Neural progenitor cell (in vitro differentiated cells): ENCODE measurements at places on chromosomes 12 and 14.
A peak's percentile ranks its signal among the peaks of the same experiment; 100 is the strongest.

DNA sequence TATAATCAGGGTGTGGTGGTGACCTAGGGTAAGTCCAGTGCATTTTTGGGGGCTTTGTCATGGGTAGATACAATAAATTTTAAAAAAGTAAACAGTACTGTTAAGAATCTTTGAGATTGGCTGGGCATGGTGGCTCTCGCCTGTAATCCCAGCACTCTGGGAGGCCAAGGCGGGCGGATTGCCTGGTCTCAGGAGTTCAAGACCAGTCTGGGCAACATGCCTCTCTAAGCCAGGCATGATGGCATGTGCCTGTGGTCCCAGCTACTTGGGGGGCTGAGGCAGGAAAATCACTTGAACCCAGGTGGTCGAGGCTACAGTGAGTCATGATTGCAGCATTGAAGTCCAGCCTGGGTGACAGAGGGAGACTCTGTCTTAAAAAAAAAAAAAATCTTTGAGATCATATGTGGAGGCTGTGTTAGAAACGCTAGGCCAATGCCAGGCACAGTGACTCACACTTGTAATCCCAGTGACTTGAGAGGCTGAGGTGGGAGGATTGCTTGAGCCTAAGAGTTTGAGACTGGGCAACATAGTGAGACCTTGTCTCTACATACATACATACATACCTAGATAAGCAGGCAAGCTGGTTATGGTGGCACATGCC, 67.7 kb downstream of the PRKCH start:
- no peak for DNase-seq

DNA sequence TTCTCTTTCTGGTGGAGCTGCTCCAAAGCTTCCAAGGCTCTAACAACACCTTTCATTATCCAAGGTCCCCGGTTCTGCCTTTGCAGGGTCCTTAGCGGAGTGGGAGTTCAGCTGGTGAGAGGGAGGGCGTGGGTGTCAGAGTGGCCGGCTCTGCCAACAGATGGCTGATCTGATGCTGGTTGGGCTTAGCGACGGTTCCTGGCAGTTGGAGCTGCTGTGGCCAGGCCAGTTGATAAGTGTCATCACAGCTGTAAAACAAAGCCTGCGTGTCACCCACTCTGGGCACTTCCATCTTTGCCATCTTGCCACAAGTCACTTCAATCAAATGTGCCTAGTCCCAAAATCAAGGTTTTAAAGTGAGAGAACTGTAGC, 36.3 kb downstream of the RIN3 start:
- DNase-seq, result no peak

DNA sequence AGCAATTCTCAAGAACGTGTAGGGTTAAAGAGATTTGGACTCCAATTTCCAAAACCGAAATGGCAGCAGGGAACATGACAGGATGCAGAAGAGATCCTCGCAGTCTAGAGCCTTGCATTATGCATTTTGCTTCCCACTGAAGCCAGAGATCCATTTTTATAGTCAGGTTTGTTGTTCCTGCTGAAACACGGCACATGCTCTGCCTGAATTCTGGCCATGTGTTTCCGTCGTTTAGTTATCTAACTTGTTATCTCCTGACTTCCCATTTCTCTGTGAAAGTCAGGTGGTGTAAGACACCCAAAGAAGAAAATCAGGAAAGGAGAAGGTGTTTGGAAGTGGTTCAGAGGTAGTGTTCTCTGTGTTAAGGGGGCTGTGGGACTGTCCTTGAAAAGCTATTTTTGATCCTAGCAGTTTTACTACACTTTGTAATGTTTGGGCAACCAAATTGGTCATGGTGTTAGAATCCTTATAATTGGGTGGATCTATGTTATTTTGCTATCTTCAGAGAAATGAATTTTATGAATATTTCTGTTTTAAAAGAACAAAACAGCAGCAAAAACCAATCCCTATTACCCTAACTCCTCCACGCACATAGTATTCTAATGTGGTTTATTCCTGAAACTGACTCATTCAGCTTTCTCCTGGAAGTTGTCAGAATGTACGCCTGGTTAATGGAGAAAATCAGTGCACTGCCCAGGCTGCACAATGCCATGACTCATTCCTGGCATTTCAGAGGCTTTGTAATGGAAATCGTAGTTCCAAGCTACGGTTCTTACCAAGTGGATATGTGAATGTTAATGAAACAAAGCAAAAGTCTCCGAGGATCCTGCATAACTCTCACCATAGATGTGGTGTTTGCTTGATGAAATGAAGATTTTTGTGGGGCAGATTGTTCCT, 110.1 kb downstream of the SAMD4A start:
- peak; percentile 78 for DNase-seq

GRCh38 chr12:80413462-80413861, 30.6 kb upstream of the PTPRQ start:
- DNase-seq, result no peak

- no peak for DNase-seq
Observed at GRCh38 chr12:124007826-124008570, 35.0 kb downstream of the ZNF664 start.

- DNase-seq, result no peak
Observed at GRCh38 chr12:14931791-14932560, 6.4 kb downstream of the ERP27 start.

GRCh38 chr12:52608161-52608560, 6.9 kb upstream of the KRT72 start:
- DNase-seq, result no peak

- no peak for DNase-seq
Observed at GRCh38 chr12:15801770-15802744, 12.9 kb upstream of the EPS8 start.

GRCh38 chr14:64572386-64573104, 22.8 kb downstream of the PPP1R36 start:
- no peak for DNase-seq

DNA sequence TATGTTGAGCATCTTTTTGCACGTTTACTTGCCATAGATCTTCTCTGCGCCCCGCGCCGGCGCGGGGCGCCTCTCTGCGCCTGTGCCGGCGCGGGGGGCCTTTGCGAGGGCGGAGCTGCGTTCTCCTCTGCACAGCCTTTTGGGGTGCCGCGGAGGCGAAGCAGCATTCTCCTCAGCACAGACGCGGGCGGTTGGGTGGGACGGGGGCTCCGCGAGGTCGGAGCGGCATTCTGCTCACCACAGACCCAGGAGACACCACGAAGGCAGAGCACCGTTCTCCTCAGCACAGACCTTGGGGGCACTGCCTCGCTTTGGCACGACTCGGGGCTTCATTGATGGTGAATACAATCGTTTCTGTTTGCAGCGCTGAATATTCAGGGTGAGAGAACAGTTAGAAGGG, 28.5 kb upstream of the ANHX start:
- no peak for DNase-seq

GRCh38 chr12:102879144-102879763, 37.8 kb downstream of the PAH start:
- peak; percentile 86 for DNase-seq

GRCh38 chr12:112963227-112963861, 15.0 kb upstream of the OAS2 start:
- peak; percentile 23 for DNase-seq

DNA sequence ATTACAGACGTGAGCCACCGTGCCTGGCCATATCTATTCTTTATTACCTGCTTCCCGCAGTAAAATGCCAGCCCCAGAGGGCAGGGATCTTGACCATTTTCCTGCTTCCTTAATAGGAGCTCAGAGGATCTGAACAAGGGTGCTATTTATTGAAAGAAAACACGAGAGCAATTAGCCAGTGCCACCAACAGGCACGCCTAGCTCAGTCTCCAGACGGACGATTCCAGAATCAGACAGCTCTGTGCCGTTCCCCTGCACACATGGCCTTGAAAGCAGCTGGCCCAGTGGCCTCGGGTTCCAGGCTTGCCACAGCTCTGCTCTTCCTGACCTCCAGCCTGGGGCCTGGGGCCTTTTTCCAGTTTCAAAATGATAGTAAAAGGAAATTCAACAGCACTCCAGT, 135.2 kb upstream of the RFLNA start:
- DNase-seq, result no peak

- peak; percentile 95 for DNase-seq
Observed at GRCh38 chr12:56751712-56752598, at the start of gene PRIM1. Gene PRIM1 (minus strand): TSS chr12:56752323. CDS start chr12:56752298, 25 bp downstream.

GRCh38 chr12:2557597-2557996, 237.2 kb upstream of the FKBP4 start:
- DNase-seq, result peak; percentile 32

DNA sequence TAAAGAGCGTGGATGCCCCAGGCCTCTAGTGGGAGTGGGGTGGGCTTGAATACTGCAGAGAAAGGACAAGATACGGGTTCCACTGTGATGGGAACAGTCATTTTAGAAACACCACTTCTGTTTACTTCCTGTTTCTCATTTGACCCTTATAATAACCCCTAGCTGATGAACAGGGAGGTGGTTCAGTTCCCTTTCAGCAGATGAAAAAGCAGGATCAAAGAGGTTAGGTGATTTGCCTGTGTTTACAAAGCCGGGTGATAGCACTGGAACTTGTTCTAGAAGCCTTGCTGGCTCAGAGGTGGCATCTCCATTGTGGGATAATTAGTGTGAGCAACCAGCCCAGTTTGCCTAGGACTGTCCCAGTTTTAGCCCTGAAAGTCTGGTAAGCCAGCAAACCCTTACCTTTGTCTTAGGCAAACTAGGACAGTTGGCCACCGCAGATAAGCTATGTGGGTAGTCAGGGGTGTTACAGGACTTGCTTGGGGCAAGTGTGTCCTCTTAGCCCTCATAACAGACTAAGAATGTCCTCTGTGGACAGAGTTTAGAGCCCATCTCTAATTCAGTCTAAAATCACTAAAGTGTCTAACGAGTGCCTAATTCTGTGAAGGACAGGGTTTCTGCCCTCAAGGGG, 7.5 kb upstream of the LRP1-AS start:
- no peak for DNase-seq

DNA sequence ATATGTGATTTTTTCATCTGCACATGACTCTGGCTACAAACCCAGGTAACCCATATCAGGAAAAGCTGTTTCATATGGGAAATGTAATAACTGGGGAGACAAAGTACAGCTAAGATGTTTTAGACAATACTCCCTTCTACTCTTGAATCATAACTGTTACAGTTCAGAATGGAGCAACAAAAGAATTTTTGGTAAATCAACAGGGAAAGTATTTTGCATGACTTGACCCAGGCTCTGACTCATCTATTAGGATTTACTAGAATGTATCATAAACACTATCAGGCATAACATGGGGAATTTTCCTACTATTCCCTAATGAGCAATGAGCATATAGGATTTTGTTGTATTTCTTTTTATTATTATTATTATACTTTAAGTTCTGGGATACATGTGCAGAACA, 553.0 kb downstream of the SLC16A7 start:
- DNase-seq, result no peak

- no peak for DNase-seq
Observed at GRCh38 chr12:18258929-18259328, 2.4 kb upstream of the PIK3C2G start.

DNA sequence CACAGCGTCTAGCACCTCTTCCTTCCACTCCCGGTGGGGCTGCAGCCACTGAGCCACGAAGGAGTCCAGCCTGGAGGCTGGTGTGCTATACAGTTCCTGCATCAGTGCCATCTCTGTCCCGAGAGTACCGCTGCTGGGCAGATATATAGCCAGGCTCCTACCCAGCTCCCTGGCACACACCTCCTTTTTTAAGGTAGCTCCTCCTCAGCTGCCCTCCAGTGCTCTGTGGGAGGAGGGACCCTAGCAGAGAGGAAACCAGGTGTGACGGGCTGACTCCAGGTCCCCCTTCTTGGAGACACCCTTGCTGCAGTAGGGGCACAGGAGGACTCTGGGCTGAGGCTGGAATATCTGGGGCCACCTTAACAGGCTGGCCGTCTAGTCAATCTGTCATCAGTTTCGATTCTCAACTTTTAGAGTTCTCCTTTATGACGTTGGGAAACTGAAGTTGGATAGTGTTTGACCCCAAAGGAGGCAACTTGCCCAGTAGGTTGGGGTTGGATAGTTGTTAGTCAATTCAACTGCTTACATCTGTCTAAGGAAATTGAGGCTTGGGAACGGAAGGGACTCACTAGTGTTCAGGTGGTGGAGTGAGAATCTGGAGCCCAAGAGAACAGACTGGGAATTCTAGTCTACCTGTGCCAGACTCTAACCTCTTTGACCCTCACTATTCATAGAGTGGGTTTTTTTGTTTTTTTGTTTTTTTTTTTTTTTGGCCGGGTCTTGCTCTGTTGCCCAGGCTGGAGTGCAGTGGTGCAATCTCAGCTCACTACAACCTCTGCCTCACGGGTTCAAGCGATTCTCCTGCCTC, at the start of gene OASL:
TSS of gene OASL (minus strand) at position 386 of the 808 bp plus-strand sequence. CDS start at position 111, 275 bp downstream.
- DNase-seq, result no peak

DNA sequence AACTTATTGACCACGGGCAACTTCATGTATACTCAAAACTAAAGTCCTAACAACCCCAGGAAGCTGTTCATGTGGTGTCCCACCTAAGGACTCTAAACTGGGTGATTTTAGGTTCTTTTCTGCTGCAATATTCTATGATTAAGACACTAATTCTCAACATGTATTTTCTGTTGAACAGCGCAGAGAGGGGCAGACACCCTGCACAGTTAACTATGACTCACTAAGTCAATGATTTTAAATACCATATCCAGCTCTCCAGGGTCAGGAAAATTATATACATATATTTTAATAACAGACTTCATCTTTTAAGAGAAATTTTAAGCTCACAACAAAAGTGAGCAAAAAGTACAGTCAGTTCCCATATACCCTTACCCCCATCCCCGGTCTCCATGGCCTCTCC, 85.0 kb downstream of the FOXN3 start:
- DNase-seq, result no peak

- DNase-seq, result no peak
Observed at GRCh38 chr12:121232163-121232562, 22.2 kb downstream of the P2RX4 start.

- DNase-seq, result no peak
Observed at GRCh38 chr14:70828188-70828587, 18.9 kb upstream of the MAP3K9 start.

DNA sequence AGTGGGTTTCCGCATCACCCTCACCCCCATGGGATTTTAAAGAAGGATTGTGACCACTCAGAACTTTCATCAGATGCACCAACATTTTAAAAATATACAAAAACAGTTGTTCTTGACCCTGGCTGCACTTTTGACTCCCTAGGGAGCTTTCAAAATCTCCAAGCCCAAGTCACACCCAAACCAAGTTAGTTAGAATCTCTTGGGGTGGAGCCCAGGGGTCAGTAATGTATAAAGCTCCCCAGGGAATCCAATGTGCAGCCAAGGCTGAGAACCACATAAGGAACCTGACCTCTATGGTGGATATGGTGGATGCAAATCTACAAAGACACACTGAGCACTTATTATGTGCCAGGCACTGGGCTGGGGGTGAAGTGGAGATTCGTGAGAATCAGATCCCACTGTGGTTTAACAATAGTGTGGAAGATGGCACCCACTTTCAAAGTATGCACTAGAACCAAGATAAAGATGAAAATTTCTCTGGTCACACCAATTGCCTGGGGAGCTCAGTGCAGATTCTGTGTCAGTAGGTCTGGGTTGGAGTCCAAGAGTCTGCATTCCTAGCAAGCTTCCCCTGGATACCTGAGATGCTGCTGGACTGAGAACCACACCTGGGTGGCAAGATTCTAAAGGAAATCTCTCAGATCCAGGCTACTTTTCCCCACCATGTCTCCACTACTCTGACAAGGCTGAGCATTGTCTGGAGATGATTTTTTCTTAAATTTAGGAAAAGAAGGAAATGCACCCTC, 18.9 kb upstream of the CMKLR1 start:
- no peak for DNase-seq
